Fibroblast of villous mesenchyme (primary cell): ENCODE measurements at places on chromosomes 1 and 21. TPM values are rescaled to one million over a fixed set of nuclear protein-coding genes. Genes with fewer than 3 reads are reported as not detected.

FMOD gene
- total RNA-seq, result 0.64 and 0.86 TPM in 2 replicates

TNFAIP8L2 gene
- not detected in 2 replicates for total RNA-seq

LAPTM5 gene
- not detected in 2 replicates for total RNA-seq

TMEM269 gene
- under 0.01 TPM in 2 replicates for total RNA-seq

DMBX1 gene
- not detected in 2 replicates for total RNA-seq

CR1 gene
- total RNA-seq, result under 0.01 TPM in 1 of 2 replicates, not detected in the other
